ENCODE measurements at places on chromosomes 5 and 9.

- DNase-seq: no peak
Observed at GRCh38 chr9:81841333-81841732, 86.9 kb upstream of the SPATA31D4 start.

- no peak for DNase-seq
Observed at GRCh38 chr5:74433896-74434829, 206.4 kb downstream of the ENC1 start.

GRCh38 chr9:136529516-136530460 is 16.1 kb downstream of the NOTCH1 start:
- DNase-seq: no peak

- DNase-seq: no peak
Observed at GRCh38 chr5:148640471-148640870, 13.9 kb downstream of the HTR4 start.

Measured in T follicular helper cell (primary cell).